ENCODE measurements at places on chromosomes 5 and 9.

- no peak for DNase-seq
These were observed 179.0 kb downstream of the ROR2 start for GRCh38 chr9:91771027-91771426.

GRCh38 chr9:35195683-35196082, 33.9 kb downstream of the UNC13B start:
- DNase-seq = no peak

DNA sequence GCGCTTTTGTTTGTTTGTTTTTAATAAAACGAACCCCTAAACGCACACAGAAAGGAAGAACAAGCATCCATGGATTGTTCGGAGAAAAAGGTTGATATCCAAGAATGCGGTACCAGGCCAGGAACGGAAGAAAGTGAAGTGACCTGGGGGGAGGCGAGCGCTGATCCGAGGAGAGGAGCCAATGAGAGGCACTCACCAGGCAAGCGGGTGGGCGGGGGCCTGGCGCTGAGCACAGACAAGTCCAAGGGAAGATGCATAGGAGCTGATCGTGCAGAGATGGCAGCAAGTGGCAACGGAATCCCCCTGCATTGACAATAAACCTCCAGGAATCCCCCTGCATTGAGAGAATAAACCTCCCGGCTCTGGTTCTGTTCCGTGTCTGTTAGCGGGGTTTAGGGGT, 8.4 kb downstream of the OBP2B start:
- no peak for DNase-seq

GRCh38 chr5:16437977-16438376, 27.6 kb downstream of the ZNF622 start:
- no peak for DNase-seq

GRCh38 chr9:126745574-126746411, 59.0 kb upstream of the ZBTB43 start:
- no peak for DNase-seq

GRCh38 chr5:181235689-181236366, 7.9 kb downstream of the RACK1 start:
- no peak for DNase-seq

- no peak for DNase-seq
These were observed 13.9 kb downstream of the LRRC70 start for GRCh38 chr5:62592558-62592957.

GRCh38 chr9:91985692-91986091, 35.7 kb upstream of the ROR2 start:
- no peak for DNase-seq

- peak; percentile 28 for DNase-seq
These were observed 37.5 kb upstream of the PPP1R26 start for GRCh38 chr9:135442075-135442474.

DNA sequence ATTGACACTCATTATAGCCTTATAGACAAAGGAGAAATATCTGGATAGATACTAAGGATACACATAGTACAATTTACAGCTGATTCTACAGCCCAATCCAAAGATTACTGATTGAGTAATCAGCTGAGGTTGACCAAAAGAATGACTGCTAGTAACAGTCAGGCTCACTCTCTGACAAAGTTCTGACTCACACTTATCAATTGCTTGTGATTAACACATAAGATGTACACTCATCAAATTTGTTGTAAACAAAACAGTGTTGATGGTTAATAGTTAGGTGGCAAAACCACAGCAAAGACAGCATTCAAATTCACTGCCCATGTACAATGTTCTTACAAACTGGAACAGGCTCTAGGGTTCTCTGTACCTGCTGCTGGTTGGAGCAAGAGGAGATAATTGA, 422.7 kb downstream of the TLE1 start:
- no peak for DNase-seq

DNA sequence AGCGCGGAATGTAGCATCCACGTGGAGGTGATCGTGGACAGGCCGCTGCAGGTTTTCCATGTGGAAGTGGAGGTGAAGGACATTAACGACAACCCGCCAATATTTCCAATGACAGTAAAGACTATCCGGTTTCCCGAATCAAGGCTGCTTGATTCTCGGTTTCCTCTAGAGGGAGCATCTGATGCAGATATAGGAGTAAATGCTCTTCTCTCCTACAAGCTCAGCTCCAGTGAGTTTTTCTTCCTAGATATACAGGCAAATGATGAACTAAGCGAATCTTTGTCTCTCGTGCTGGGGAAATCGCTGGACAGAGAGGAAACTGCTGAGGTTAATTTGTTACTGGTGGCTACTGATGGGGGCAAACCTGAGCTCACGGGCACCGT, 598 bp downstream of the PCDHA2 start:
- DNase-seq = no peak

DNA sequence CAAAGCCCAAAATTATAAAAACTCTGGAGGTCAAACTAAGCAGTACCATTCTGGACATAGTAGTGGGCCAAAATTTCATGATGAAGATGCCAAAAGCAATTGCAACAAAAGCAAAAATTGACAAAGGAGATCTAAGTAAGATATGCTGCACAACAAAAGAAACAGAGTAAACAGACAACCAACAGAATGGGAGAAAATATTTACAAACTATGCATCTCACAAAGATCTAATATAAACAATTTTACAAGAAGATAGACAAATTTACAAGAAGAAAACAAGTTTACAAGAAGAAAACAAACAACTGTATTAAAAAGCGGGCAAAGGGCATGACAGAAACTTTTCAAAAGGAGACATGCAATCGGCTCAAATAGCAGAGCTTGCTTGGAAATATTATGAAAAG, 396.9 kb downstream of the CDH9 start:
- DNase-seq = no peak

DNA sequence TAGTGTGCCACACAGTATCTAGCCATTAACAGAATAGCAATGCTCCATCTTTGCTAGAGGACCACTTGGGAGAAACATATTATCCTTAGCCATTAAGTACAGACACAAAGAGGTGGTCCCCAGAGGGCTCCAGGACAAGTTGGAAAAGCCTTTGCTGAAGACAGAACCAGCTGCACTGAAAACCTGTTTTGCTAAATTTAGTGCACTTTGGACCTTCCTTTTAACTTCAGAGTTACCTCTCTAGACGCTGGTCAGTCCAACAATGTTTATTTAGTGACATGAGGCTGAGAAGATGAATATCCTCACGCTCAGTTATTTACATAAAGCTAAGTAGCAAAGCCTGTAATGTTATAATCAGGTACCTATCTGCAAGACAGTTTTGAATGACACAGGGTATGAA, 265.0 kb upstream of the ZNF608 start:
- peak; percentile 4 for DNase-seq

DNA sequence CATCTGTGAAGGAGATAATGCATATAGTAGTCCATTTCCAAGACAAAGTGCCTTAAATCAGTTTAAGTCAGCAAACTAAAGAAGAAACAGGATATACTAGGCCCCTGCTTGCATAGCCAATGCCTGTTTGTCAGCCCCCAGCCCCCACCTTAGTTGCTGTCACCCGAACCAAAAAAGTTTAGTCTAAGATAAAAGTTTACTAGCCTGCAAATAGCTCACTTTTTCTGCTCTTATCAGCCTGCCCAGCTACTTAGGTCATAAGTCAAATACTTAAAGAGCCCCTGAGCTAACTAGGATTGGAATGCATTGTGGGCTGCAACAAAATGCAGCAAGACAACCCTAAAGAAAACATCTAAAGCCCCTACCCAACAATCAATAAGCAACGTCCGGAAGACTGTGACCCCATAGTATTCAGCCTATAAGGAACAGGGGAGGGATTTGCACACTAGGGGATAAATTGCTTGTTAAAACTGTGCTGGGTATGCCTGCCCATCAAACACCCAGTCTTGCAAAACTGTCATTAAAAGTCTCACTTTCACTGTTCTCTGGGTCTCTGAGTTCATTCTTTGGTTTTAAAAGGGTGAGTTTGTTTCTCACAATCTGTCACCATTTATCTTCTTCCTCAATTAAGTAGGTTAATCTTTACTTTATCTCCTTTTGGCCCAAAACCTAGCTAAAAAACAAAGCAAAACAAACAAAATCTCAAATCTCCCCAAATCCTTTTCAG, 92.4 kb upstream of the CEP78 start:
- no peak for DNase-seq

GRCh38 chr9:120774719-120775118, 18.5 kb downstream of the FBXW2 start:
- no peak for DNase-seq

DNA sequence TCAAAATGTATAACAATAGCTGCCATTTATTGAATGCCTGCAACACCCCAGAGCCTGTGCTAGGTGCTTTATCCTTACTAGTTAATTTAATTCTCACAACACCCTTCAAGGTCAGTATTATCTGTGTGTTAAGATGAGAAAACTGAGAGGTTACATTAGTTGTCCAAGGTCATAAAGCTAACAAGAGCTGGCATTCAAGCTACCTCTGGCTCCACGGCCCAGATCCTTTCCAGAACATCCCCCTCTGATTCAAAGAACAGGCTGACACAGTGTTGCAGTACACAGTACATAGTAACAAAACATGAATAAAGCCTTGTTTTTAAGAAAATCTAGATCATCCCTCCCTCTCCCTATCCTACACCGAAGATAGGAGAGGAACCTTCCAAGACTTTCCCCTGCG, 9.4 kb upstream of the FRMPD1 start:
- DNase-seq = no peak

DNA sequence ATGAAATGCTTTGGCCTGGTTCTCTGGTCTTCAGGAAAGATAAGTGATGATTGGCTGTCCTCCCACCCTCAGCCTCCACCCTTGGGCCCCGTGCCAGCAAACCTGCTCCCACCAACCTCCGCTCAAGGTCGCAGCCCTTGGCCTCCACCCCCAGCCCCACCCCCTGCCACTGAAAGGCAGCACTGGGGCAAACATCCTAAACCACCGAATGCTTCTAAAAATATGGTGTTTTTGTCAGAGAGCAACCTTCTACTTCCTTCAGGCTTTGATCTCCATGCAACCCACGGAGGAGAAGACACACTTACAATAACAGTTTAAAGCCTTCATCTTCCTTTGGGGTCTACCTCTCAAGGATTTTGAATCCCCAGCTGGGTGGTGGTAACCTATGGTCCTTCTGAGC, 24.0 kb upstream of the TCF7 start:
- DNase-seq = no peak

GRCh38 chr9:87518702-87519335, 21.2 kb downstream of the DAPK1 start:
- DNase-seq = no peak

- DNase-seq = no peak
These were observed 1.2 kb downstream of the ERCC8 start for GRCh38 chr5:60943624-60944023.

GRCh38 chr9:136977223-136977622, at the start of gene PTGDS:
PTGDS (plus strand) TSS chr9:136977504; CDS start chr9:136977579, 75 bp downstream.
- DNase-seq = no peak

DNA sequence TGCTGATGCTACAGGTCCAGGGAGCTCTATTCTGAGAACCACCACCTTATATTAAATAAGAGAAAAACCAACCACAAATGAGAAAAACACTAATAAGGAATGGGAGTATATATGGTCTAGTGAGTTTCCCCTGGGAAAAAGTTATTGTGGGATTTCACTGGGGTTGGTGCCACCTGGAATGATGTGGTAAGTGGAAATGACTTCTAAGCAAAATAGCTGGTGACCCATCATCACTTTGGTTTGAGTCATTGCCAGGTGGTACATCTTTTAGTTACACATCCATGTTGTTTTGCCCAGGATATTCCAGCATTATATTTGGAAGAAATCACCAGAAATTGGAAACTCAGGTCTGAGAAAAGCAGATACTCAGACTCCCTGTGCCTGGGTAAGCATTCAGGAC, 437.3 kb downstream of the DTWD2 start:
- DNase-seq = no peak

- DNase-seq = no peak
These were observed 279.6 kb downstream of the ARRDC3 start for GRCh38 chr5:91103353-91104061.

DNA sequence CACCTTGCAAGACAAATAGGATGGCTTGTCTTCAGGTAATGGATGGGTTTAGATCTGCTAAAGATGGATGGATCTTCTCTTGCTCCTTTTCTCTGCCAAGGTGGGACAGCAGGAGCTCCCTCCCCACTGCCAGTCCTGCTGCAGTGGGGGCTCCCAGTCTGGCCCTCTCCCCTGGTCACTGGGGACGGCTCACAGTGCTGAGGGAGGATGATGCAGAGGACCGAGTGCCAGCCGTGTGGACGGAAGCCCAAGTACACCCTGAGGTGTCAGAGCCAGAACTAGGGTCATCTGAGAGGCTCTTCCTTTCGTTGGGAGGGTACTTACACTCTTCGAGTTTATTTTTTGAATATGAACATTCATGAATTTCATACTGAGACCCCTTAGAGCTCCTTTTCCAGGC, 5.7 kb downstream of the CCDC69 start:
- no peak for DNase-seq

All from DMS79 (cell line).